ENCODE measurements at places on chromosomes 1 and 21.

- no peak for DNase-seq
Observed at GRCh38 chr1:7300893-7301663, 470.0 kb upstream of the VAMP3 start.

GRCh38 chr1:118333601-118334210, 148.7 kb upstream of the SPAG17 start:
- DNase-seq, result no peak

GRCh38 chr1:215793180-215793579, 226.1 kb downstream of the KCTD3 start:
- no peak for DNase-seq

GRCh38 chr1:170730014-170730413, 66.1 kb downstream of the PRRX1 start:
- no peak for DNase-seq

DNA sequence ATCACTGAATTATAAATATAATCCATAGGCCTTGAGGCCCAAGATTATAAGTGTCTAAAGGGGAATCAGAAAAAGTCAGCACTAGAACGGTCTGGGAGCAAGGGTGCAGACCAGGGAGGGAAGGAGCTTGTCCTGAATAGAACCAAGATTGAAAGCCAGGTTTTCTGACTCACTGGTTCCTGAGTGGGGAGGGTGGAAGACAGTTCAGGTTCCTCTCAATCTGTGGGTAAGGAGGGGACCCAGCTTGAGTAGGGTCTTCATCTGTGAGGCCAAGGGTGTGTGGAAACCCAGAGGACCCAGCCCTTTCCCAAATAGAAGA, 842 bp downstream of the LENEP start:
- DNase-seq, result no peak

DNA sequence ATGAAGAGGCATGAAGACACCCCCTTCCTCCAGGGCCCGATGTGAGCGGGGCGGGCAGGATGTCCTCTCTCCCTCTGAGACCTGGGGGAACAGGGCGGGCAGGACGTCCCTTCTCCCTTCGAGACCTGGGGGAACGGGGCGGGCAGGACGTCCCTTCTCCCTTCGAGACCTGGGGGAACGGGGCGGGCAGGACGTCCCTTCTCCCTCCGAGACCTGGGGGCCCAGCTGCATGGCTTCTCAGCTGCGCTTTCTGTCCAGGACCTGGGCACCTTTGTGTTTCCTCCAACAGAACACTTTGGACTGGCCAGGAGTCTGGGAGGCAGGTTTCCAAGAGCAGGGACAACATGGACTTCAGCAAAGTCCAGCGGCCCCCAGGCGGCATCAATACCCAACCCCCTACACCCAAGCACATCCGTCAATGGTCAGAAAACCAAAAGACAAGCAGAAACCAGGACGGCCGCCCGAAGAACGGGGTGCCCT, 30.8 kb upstream of the ADARB1 start:
- DNase-seq, result no peak

DNA sequence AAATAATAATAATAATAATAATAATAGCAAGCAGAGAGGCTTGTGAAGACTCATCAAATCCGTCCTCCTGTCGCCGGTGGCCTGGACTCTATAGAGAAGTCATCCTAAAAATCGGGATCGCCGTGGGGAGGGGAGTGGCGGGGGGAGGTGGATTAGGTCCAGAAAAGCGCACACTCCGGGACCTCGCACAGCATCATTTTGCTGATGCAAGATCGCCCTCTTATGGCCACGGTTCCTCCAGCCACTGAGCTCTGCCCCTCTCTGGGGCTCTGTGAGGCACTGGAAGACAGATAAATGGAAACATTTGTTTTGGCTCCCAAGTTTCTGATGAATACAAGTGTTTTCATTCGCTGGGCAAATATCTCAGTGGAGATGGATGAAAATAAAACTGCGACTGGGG, 612.0 kb downstream of the MATN1 start:
- DNase-seq, result peak; percentile 14

DNA sequence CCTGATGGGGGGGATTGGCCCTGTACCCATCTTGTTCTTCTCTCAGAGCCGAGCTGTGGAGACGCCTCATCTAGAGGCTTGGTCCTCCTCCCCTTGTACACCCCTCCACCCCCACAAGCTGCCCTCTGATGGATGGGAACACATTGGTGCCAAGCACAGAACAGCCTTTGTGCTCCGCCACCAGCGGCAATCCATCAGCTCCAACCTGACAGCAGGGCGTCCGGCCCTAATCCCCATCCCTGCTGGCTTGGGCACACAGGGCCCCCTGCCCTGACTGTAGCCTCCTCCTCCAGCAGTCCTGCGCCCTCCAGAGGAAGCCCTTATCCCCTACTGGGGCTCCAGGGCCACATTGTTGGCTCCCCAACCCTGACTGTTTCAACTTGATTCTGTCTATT, 3.8 kb upstream of the MYOG start:
- no peak for DNase-seq

GRCh38 chr1:22402356-22403053, 49.1 kb upstream of the ZBTB40 start:
- no peak for DNase-seq

GRCh38 chr1:111097356-111098099, 42.4 kb downstream of the DRAM2 start:
- no peak for DNase-seq

GRCh38 chr1:151003180-151003579, 3.5 kb downstream of the MINDY1 start:
- no peak for DNase-seq

GRCh38 chr1:42761567-42761966, 5.3 kb downstream of the P3H1 start:
- DNase-seq, result no peak

DNA sequence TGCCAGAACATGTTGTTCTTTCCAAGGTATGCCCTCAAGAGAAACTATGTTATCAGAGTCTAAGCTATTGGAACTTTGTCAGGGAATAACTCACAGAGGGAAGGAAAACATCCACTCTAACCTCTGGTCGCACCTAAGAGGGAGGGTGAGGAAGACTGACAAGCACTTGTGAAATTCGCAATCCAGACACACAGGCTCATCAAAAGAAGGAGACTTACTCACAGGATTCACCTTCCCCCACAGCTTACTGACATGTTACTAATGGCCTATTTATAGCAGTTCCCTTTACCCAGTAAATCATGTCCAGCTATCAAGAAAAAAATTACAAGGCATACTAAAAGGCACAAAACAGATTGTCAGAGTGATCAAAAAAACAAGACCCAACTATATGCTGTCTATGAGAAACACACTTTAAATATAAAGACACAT, 36.9 kb downstream of the WDR64 start:
- no peak for DNase-seq

DNA sequence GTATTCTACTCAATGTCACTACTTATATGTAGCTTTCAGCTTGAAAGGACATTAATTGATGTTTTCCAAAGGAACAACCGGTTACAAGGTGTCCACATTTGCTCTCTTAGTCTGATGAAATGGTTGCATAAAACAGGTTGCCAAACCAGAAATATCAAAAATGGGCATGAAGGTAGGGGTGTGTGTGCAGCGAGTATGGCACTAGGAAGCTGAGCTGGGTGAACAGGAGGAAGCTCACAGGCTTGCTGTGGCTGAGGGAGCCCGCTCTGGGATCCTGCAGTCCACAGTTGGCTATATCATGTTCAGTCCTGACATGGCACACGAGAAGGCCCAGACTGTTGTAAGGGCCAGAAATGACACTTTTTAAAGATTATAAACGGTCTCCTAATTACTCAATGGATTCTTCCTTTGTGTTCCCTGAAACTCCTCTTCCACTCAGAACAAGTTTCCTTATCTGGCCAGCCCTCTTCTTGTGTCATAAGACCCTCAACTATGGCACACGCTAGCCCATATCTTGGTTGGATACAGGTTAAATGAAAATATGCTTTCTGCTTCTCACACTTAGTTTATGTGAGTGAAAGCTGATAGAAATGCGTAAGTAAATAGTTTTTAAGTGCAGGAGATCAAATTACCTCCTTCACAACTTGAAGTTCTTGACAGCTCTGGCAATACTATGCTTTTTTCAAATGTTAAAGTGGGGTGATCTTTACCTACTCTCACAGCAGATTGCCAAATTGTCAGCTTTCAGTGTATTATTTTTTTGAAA, 201.5 kb downstream of the LMO4 start:
- no peak for DNase-seq

GRCh38 chr1:223678841-223679240, 13.3 kb upstream of the CAPN8 start:
- no peak for DNase-seq

DNA sequence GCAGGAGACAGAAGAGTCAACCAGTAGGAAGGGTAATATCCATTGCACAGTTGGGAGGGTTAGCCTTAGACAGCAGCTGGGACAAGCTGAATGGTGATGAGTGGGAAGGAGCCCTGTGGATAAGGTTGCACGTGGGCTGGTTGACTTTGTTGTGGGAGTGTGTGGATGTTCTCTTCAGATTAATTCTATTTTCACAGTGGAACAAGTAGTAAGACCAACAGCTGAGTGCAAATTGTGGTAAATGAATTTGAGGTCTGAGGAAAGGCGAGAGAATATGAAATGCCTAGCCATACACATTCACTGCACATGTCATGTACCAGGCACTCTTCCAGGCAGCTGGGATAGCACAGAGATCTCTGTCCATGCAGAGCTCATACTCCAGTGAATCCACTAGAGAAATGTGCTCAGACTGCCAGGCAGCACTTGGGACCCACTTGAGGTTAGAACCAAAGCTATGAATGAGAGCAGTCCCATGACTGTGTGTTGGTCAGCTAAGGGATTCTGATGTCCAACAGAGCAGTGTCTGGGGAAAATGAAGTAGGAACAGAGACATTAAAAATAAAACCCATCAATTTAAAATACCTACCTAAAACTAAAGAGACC, 25.2 kb upstream of the VTCN1 start:
- DNase-seq, result no peak

GRCh38 chr21:45623436-45623835, 20.1 kb upstream of the PCBP3 start:
- DNase-seq, result no peak

DNA sequence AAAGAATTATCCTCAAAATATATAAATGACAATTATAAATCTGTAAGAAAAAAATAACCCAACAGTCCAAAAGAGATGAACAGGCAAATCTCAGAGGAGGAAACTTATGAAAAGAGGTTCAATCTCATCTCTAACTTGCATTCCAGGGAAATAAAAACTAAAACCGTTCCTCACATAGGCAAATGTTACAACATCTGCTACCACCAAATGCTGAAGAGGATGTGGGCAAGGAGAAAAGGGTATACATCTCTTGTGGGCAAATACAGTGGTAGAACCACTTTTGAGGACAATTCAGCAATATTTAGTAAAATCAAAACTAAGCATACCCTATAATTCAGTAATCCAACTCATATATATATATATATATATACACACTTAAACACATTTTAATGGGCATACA, 33.7 kb upstream of the SGIP1 start:
- DNase-seq, result no peak

DNA sequence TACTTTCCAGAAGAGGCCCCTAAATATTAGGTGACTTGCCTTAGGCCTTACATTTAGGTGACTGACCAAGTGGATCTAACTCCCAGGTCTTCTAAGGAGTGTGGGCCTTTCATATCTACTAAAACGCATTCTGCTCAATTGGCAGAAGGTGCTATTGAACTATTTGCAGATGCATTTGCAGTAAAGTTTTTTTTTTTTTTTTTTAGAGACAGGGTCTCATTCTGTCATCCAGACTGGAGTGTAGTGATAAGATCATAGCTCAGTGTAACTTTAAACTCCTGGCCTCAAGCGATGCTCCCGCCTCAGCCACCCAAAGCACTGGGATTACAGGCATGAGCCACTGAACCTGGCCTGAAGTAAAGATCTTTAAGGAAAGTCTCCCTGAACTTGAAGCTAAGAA, 13.0 kb upstream of the ACBD6 start:
- DNase-seq, result no peak

DNA sequence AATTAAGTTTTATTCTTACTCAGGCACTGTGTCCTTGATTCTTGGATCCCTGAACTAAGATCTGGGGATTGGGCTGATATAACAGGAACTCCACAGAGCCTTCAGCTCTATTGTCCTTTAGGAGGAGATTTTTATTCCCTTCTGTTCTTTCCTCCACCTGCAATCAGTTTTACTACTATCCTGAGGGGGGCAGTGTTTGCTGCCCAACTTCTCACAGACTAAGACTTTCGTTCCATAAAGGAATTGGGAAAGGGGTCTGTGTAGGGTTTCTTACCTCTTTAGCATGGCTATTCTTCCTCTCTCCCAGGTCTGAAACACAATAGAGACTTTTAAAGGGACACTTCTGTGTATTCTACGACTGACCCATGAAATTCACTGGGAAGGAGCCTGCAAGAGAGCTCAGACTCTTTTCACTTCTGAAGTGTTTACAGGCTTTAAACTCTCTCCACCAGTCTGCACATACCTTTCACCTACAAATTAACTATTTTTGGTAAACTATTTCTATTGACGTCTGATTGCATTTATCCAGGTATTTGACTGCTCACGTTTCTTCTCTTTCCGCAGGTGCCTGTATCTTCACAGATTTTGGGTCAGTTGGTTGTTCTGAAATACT, 103.3 kb upstream of the DEPDC1 start:
- no peak for DNase-seq

DNA sequence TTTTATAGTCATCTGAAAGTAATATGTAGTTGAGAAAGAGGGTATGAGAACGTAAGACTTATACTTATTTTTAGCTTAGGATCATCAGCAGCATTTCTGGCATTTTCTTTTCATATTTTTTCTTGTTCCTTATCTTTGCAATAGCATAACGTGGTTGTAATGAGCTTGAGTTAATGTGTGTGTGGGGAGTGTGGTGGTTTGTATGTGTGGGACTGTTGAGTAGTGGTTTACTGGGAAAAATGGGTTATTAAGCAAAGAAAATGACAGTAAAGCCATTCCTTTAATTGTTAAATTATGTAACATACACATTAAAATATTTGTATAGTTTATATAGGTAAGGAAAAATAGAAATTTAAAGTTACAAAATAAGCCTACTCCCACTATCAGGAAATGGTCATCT, 15.2 kb downstream of the PIP5K1A start:
- no peak for DNase-seq

DNA sequence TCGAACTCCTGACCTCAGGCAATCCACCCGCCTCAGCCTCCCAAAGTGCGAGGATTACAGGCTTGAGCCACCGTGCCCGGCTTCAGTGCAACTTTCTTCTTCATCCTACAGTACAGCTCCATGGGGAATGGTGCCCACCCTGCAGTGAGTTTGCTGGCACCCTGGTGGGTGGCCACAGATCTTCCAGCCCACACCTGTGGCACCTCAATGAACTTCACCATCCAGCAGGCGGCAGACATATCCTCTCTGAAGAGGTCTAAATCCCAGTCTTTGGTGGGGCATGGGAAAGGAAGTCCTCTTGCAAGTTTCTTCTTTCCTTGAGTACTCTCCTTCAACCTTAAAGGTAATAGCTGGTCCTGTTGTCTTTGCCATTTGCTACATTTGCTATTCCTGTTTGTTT, 18.1 kb upstream of the ZBTB8A start:
- DNase-seq, result no peak

GRCh38 chr1:115655306-115655663, 13.5 kb downstream of the VANGL1 start:
- no peak for DNase-seq

GRCh38 chr1:62022382-62022983, 172.2 kb upstream of the L1TD1 start:
- no peak for DNase-seq

Data from stimulated activated CD4-positive, alpha-beta T cell treated with anti-CD3 and anti-CD28 coated beads, Interleukin-15, amount 100 ng/mL, for 48 hours (primary cell).